Astrocyte of the cerebellum (primary cell): ENCODE measurements at places on chromosomes 7 and 10.
A peak's percentile ranks its signal among the peaks of the same experiment; 100 is the strongest.

GRCh38 chr7:139047970-139048369 lies 12.1 kb upstream of the ZC3HAV1L start:
- DNase-seq = no peak

DNA sequence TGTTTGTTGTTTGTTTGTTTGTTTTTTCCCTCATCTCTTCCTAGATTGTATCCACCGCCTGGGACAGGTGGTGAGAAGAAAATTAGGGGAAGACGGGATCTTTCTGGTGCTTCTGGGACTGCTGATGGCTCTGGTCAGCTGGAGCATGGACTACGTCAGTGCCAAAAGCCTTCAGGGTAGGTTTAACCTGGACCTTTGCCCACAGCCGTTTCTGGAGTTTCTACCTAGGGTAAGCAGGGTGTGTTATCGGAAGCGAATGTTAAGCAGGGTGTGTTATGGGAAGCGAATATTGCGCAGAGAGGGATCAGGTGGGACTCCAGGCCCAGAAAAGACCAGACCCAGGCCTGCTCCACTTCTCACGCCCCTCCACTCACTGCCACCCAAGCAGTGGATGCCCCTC lies 4.7 kb downstream of the CLCN1 start:
- no peak for DNase-seq

GRCh38 chr7:112448891-112449290 lies 1.4 kb upstream of the IFRD1 start:
- DNase-seq = no peak

DNA sequence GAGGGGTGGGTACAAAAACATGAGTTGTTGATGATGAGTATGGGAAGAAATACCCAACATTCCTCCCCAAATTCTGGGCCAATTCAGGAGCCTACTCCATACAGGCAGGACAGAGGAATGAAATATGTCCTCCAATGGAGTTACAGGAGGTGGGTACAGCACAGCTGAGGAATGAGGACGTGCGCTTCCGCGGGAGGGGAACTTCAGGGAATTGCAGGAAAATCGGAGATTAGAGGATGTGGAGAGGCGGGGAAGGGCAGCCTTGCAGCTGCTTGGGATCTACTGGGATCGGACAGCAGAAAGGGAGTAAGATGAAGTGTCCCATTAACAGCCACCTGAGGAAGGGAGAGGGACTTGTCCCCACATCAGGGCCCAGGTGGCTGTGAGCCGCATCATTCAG lies 50.2 kb downstream of the PDIA4 start:
- DNase-seq = no peak

DNA sequence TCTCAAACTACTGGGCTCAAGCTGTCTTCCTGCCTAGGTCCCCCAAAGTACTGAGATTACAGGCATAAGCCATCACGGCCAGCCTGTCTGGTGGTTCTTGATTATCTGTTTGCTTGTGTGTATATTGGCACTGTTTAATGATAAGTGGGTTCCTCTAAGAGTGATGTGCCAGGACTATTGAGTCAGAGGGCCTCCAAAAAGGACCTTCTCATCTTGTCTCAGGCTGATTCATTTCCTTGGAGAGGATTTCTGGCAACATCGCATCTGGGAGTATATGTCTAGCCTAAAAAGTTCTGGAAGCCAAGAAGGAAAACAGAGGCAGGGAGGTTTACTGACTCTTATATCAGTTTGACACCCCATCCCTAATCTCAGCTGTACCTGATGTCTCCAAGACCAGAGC lies 27.1 kb upstream of the AKAP9 start:
- no peak for DNase-seq

DNA sequence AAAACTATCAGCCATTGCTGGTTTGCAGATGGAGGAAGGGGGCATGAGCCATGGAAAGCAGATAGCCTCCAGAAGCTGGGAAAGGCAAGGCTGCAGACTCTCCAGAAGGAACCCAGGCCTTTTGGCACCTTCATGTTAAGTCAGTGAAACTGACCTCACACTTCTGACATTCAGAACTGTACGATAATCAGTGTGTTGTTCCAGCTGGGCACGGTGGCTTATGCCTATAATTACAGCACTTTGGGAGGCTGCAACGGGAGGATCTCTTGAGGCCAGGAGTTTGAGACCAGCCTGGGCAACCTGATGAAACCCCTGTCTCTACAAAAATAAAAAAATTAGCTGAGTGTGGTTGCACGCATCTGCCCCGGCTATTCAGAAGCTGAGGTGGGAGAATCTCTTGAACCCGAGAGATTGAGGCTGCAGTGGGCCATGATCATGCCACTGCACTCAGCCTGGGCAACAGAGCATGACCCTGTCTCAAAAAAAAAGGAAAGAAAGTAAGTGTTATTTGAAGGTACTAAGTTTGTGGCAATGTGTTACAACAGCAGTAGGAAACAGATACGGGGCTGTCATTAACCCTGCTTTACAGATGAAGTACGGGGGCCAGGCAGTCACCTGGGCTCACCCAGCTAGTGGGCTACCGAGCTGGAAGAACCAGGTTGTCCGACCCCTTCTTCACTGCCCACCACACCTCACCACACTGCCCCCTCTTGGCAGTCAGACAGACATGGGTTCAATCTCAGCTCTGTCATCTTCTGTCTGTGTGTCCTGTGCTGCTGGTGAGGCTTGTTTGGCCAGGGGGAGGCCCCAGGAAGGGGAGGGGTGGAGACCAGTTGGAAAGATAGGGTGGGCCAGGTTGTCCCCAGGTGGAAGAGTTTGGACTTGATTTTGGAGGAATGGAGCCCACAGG lies 18.3 kb downstream of the CHST3 start:
- DNase-seq = no peak

GRCh38 chr7:41732436-41732785 lies 29.5 kb upstream of the INHBA start:
- no peak for DNase-seq

DNA sequence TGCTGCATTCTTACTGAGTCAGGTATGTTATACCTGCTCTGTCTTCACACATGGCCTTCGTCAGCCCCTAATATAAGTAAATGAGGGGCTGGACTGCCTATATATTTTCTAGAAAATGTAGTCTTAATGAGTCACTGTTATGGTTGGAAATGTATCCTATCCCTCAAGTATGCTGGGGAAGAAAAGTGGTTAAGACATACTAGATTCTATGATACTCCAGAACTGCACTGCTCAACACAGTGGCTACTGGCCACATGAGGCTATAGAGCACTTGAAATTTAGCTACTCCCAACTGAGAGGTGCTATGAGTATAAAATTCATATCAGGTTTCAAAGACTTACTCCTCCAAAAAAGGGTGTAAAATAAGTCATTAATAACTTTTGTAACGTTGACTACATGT lies 104.3 kb upstream of the STEAP1B start:
- DNase-seq = no peak

- no peak for DNase-seq
These were observed 1102.4 kb downstream of the SORCS3 start for GRCh38 chr10:105743343-105744056.

DNA sequence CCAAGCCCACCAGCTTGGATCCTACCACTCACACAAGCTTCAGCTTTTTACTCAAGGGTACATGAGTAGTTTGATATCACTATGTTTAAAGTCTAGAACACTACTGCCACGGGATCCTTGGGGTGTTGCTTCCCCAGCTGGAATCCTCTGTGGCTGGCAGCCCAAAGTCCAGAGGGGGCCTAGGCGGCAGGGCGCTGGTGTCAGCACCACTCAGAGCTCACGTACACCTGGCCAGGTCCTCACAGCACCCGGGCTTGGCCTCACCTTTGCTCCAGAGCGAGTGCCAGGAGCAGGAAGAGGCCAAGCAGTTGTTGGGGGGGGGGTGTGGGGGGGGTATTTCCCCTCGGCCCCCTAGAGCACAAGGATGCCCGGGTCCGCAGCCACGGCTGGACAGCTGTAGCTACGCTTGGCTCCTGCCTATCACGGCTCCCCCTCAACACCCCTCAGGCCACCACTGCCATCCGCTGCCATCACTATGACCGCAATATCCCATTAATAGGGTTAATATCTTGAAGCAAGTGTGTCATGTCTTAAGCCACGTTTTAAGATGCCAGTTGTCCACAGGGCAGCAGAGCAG lies 17.0 kb downstream of the ZDHHC6 start:
- no peak for DNase-seq

- no peak for DNase-seq
These were observed 15.6 kb upstream of the RTKN2 start for GRCh38 chr10:62284221-62284620.

- no peak for DNase-seq
These were observed 58.7 kb upstream of the PRPS1L1 start for GRCh38 chr7:18086165-18087025.

- DNase-seq = peak; percentile 19
These were observed at the start of gene TSPAN12 for GRCh38 chr7:120857588-120858573. TSS of gene TSPAN12 (minus strand) at chr7:120858144. CDS start at chr7:120856763, 1,381 bp downstream.

- no peak for DNase-seq
These were observed 76.4 kb downstream of the GRK5 start for GRCh38 chr10:119283818-119284217.

DNA sequence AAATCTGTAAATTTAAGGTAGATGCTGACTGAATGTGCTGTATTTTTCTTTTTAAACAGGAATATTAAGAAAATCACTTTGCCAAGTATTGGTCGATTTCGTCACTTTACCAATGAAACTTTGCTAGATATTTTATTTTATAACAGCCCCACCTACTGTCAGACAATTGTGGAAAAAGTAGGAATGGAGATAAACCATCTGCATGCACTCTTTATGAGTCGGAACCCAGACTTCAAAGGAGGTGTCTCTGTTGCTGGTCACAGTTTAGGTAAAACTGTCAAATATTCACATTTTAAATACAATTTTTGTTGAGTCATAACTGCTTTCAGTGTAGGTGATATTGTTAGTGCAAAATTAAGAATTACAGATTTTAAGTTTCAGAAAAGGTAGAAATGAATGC lies 25.2 kb downstream of the SEC23IP start:
- DNase-seq = no peak

- DNase-seq = no peak
These were observed 16.3 kb downstream of the VOPP1 start for GRCh38 chr7:55556031-55556430.

DNA sequence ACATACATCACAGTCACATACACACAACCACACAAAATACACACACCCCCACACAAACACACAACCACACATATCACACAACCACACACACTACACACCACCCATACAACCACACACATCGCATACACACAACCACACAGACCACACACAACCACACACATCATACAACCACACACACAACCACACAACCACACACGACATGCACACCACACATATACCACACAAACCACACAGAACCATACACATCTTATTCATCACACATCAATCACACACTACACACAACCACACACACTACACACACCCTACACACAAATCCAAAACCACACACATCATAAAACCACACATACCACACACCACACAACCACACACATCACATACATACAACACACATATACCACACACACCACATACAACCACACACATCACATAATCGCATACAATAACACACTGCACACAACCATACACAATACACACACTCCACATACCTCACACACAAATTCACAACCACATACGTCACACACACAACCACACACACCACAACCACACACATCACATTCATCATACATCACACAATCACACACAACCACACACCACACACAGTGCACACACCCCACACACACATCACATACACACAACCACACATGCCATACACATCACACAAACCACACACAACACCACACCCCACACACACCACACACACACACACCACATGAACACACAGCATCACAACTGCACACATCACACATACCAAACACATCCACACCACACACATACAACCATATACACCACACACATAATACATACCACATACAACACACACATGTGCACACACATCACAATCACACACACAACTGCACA lies 30.4 kb downstream of the GPRIN2 start:
- DNase-seq = no peak

GRCh38 chr10:94287336-94287735 lies 75.4 kb downstream of the NOC3L start:
- no peak for DNase-seq

- DNase-seq = peak; percentile 3
These were observed 86.3 kb downstream of the RAB11FIP2 start for GRCh38 chr10:117960345-117960935.

- no peak for DNase-seq
These were observed 805.4 kb upstream of the SORCS1 start for GRCh38 chr10:107969936-107970335.
